ENCODE measurements at places on chromosomes 3 and 15.

DNA sequence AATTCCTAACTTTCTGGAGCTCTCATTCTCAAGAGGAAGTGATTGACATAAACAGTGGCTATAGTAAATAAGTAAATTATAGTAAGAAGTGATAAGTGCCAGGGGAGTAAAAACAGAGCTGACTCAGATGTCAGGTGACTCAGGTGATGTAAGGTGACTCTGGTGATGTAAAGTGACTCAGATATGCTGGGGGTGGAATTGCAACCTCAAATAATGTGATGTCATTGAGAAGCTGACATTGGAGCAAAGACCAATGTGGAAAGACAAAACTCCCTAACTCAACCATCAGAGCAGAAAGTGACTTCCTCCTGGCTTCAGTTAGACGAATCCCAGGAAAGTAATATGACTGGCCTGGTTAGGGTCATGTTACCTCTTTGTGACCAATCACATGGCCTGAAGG is 144.2 kb upstream of the SNTN start:
- DNase-seq: no peak

- no peak for DNase-seq
Measured at GRCh38 chr3:177338697-177339219, 141.5 kb upstream of the TBL1XR1 start.

DNA sequence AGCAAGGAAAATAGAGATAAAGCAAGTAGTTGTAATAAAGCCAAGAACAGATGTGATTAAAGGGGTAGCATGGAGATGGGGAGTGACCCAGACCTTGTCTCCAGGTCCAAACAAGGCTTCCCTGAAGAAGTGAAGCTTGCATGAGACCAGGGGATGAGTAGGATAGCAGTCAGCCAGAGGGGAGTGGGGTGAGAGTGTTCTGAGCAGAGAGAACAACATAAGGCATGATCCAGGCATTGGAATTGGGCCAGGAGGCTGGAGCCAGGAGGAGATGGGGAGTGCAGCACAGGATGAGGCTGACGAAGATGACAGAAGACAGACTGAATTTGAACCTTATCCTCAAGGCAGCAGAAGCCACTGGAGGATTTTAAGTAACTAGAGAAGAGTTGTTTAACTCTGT is 7.2 kb downstream of the TMOD2 start:
- DNase-seq: no peak

DNA sequence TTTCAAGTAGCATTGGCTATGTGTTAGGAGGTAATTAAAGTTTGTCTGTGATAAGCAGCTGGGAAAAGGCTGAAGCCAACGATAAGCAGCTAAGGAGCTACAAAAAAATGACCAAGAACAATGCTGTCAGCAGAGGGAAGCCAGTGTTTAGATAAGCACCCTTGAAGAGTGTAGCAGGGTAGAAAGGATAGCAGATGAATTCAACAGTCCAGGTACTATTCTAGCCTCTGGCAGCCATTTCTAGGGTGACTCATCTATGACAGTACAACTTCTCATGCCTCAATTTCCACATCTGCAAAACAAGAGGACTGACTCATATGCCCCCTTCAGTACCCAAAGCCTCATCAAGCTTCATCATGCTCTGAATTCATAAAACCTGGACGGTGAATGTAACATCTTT is 617.6 kb upstream of the UBE2E2 start:
- DNase-seq: no peak

DNA sequence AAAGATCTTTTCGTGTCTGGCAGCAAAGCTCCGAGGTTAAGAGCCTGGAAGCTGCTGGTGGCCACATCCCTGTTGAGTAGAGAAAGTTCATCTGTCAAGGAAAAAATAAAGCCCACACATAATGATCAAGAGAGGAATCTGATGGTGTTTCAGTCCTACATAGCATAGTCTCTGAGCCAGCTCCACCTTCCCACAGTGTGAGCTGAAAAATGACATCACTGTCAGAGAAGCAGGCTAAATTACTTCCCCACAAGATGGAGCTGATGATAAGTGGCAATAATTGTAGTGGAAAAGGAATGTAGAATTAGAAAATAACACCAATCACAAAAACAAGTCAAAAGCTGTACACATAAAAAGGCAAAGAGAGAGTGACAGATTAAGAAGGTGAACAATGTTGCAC is 84.5 kb downstream of the AQP9 start:
- no peak for DNase-seq

DNA sequence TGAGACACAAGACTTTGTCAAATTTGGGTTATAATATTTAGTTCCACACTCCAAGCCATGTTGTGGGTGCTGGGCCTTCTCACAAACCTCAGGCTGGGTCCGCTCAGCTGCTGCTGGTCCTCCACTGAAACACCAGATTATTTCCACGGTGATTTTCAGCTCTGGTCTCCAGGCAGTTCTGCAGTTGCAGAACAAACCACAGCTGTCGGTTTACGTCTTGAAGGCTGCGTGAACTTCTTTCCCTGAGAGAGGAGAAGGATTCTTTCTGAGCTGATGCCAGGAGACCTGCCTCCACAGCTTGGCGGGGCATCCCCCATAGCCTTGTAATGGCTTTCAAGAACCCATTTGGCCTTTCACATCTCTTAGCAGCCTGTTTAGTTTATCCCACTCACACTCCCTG is 16.2 kb downstream of the GALNT15 start:
- no peak for DNase-seq

DNA sequence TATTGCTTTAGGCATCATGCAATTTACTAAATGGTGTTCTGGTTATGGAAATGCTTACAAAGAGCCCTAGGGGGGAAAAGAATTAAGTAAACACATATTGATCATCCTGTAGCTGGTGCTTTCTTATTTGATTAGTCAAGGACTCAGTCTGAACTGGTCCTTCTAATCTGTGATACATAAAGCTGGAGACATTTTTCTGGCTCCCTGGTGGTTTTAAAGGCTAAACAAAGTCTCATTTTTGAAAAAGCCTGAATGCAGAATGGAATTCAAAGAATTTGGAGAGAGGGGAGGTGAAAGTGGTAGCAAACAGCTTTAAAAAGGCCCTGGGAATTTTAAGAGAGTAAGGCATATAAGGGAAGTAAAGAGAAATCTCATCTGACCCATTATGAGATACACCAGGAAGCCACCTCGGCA is 149.7 kb downstream of the RBMS3 start:
- DNase-seq: no peak

DNA sequence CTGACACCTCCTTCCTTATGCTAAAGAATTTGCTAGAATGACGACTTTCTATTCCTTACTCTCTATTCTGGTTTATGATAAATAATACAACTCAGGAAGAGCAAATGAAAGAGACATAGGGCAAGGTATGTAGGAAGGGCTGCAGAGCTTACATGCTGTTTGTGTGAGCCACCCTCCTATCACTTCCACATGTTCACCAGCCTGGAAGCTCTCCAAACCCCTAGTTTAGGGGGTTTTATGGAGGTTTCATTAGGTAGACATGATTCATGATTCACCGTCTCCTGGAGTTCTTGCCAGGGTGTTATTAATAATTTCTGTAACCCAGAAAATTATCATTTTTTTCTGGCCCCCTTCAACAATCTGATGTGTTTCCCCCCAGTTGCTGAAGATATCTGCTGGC is 172.1 kb upstream of the COL8A1 start:
- no peak for DNase-seq

GRCh38 chr3:42042747-42043098 is 48.4 kb upstream of the TRAK1 start:
- no peak for DNase-seq

GRCh38 chr3:146416366-146416765 is 53.0 kb downstream of the PLSCR2 start:
- no peak for DNase-seq

- no peak for DNase-seq
Measured at GRCh38 chr3:116242825-116243224, 202.5 kb downstream of the LSAMP start.

GRCh38 chr3:133055339-133055738 is 17.1 kb downstream of the TMEM108 start:
- DNase-seq: no peak

DNA sequence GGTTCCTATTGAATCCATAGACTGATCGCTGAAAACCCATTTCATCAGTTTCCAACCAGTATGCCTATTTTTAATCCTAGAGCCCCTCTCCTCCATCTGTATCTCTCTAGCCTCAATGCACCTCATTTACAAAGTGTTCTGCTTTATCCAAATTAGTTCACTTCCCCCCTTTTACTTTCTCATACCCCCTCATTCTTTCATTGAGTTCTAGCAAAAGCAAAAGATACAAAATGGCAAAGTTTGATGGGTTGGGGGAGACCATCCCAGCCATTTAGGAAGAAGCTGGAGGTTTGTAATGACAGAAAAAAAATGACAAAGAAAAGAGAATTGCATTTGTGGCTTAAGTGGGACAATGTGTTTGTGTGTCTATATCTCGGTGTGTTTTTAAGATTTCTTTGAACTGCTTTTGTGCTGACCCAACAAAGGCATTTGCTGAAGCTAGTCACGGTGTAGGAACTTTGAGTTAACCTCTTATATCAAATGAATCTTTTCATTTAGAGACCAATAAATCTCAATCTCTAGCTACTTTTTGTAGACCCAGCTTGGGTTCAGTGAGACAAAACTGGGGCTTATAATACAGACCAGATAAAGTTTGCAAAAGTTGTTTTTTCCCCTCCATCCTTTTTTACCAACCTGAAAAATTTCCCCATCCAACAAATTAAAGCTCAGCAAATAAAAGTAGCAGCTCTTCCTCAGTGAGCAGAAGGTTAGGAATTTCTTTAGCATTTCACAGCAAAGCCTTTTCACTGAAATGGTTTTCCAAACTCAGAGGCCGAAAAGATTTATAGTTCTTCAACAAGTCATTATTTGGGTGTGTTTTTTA is 18.7 kb downstream of the NR2F2 start:
- no peak for DNase-seq

DNA sequence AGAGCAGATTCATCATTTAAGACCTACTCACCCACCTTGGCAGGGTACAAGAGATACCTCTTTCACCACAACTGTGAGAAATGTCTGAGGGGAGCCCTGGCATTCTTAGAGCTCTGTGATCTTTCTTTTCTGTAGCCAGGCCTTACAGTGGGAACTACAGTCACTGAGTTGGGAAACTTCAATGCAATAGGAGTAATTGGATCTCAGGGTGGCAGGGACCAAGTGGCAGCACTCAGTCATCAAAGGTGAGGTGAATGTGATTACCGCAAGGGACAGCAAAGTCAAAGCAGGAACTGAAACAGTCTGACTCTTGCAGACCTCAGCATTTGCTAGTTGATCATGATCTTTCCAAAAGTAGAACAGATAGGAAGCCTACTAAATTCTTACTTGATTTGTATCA is 7.2 kb upstream of the MCF2L2 start:
- DNase-seq: no peak

DNA sequence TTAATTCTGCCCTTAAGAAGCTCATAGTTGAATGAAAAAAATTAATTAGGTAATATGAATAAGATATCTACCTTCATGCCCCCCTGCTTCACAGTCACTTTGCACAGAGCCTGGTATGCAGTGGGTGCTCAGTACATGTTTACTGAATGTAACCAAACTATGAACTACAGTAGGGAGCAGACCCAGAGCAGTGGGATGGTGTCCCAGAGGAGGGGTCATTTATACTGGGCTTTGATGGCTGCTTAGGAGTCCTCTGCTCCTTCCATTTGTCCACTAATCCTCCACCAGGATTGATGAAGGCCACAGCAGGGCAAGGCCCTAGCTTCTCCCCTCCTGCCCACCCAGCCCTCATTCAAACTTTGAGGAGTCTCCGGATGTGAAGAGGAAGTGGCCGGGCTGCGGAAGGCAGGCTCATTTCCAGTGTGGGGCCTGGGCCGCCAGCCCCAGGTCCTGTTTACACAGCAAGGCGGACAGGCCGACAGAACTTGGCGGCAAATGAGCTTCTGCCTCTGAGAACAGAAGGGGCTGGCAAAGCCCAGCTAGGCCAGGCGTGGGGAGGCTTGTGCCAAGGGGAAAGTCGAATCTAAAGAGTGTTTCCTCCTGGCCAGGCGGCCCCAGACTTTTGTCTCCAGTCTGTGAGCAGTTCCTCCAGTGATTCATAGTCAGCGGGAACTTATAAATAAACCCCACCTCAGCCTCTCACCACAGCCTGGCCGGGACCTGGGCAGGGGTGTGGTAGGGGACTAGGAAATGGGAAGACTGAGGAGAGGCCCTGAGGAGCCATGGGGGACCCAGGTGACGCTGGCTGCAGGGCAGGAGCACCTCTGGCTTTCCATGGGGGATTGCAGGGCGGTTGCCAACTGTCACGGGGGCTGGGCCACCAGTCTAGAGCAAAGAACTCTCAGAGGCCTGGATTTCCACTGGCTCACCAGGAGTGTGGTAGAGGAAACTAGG is 51.6 kb upstream of the LCTL start:
- DNase-seq: no peak

- no peak for DNase-seq
Measured at GRCh38 chr3:178707311-178708031, 171.2 kb downstream of the KCNMB2 start.

DNA sequence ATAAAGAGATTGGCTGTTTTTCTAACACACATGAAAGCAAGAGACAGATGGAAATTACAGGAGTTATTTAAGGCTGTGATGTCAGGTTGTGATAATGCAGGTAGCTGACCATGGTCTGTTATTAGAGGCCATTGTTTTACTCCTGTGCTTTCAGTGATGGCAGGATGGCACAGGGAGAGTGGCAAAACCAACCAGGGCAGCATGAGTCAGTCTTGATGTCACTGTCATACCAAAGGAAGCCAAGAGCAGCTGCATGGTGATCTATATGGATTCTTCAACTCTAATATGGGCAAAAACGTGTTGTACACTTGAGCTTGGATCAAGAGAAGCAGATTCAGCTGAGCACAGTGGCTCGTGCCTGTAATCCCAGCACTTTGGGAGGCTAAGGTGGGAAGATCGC is 91.8 kb upstream of the LMOD3 start:
- no peak for DNase-seq

- no peak for DNase-seq
Measured at GRCh38 chr3:132038198-132038825, 3.5 kb upstream of the CPNE4 start.
